Activated CD4-positive, alpha-beta T cell treated with anti-CD3 and anti-CD28 coated beads, Interleukin-2, amount 10 ng/mL, durations not matched to agents 7 days and 5 days (primary cell): ENCODE measurements at places on chromosomes 4 and X.

- no peak for DNase-seq
- no peak overlapping the region for H3K4me3 ChIP-seq
- H3K4me1 ChIP-seq: no peaks in the 10 kb centered on the region
- H3K27ac ChIP-seq: no peak overlapping the region
- no peaks in the 10 kb centered on the region for H3K36me3 ChIP-seq
Observed at GRCh38 chrX:7953446-7953845, 26.2 kb upstream of the PNPLA4 start.

DNA sequence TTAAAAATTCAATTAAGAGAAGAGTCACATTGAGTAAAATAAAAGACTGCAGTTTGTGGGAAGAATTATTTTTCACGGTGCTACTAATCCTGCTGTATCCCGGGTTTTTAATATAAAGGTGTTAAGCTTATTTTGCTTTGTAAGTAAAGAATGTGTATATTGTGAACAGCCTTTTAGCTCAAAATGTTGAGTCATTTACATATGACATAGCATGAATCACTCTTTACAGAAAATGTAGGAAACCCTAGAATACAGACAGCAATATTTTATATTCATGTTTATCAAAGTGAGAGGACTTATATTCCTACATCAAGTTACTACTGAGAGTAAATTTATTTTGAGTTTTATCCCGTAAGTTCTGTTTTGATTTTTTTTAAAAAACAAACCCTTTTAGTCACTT is 39.7 kb downstream of the IRS4 start:
- no peak for DNase-seq
- no peak overlapping the region for H3K4me3 ChIP-seq
- H3K27me3 ChIP-seq: no peaks in the 10 kb centered on the region

- no peaks in the 10 kb centered on the region for H3K4me1 ChIP-seq
- no peak for DNase-seq
- H3K36me3 ChIP-seq: no peaks in the 10 kb centered on the region
- H3K27me3 ChIP-seq: no peaks in the 10 kb centered on the region
Observed at GRCh38 chrX:110511238-110511637, 152.6 kb downstream of the RTL9 start.

DNA sequence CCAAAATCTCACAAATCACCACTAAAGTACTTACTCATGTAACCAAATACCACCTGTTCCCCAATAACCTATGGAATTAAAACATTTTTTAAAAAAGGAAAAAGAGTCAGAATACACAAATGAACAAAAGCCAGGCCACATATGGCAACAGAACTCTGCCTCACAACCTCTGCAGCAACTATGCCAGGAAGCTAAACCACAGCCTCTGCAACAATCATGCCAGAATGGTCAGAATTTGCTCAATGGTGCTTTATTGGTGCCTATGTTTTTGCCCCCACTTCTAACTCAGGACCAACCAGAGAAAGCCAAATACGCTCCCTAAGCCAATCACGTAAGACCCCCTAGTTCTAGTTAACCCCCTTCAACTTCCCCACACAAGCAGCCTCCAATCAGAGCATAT is 69.6 kb downstream of the HOPX start:
- no peaks in the 10 kb centered on the region for H3K36me3 ChIP-seq
- H3K4me1 ChIP-seq: no peaks in the 10 kb centered on the region
- no peak overlapping the region for H3K4me3 ChIP-seq
- H3K27ac ChIP-seq: no peak overlapping the region
